ENCODE measurements at places on chromosomes 12 and 14.

- peak; percentile 35 for DNase-seq
Measured at GRCh38 chr12:6821591-6822425, at the start of gene GPR162. Gene GPR162, plus strand, starts transcription at chr12:6821821. Its CDS starts 2,078 bp downstream, at chr12:6823899.

GRCh38 chr14:89270439-89271227 is 146.4 kb downstream of the FOXN3 start:
- no peak for DNase-seq

DNA sequence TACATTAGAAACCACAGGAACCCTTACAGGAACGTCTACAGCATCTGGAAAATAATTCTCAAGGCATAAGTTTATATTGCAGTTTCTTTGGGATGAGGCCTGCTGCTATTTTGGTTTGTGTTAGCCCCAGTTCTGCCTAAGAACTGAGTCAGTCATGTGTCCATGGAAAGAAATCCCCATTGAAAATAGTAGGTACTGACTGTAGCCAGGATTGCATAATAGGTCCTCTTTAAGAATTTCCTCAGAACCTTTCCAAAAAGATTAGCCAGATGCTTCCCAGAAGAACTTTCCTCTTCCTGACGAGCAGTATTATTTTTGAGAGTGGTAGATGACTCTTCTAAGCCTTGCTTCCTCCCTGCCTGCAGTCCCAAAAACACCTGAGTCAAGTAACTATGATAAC is 52.6 kb downstream of the RASSF8 start:
- peak; percentile 90 for DNase-seq

- no peak for DNase-seq
Measured at GRCh38 chr12:116248930-116249329, 28.6 kb downstream of the MED13L start.

DNA sequence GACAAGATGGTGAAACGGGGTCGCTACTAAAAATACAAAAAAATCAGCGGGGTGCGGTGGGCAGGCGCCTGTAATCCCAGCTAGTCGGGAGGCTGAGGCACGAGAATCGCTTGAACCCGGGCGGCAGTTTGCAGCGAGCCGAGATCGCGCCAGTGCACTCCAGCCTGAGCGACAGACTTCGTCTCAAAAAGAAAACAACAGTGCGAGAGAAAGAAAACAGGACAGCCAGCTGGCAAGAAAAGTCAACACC is 633 bp upstream of the RNU4-2 start:
- DNase-seq = no peak

GRCh38 chr12:5309654-5310053 is 122.3 kb upstream of the NTF3 start:
- DNase-seq = no peak

GRCh38 chr12:103844305-103844704 is 3.3 kb upstream of the NT5DC3 start:
- DNase-seq = no peak

- DNase-seq = no peak
Measured at GRCh38 chr12:31525496-31526157, 65.3 kb downstream of the DENND5B start.

GRCh38 chr12:117187421-117187820 is 2.8 kb downstream of the FBXO21 start:
- DNase-seq = no peak

DNA sequence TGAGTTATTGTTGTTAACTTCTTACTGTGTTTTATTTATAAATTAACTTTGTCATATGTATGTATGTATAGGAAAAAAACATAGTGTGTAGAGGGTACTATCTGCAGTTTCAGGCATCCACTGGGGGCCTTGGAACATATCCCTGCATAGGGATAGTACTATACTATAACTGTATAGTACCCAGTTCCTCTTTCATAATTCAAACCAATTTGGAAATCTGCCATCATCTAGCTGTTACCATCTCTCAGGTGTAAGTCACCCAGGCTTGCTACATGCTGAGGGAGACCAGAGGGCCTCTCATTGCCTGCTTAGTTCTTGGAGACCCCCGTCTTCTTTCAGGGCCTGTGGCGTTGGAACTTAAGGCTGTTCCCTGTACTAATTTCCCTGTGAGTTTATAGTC is 12.9 kb upstream of the DCD start:
- no peak for DNase-seq

- DNase-seq = peak; percentile 25
Measured at GRCh38 chr12:116539361-116539771, 19.8 kb upstream of the MAP1LC3B2 start.

GRCh38 chr12:118061873-118062843 is 1.2 kb upstream of the WSB2 start:
- peak; percentile 48 for DNase-seq

DNA sequence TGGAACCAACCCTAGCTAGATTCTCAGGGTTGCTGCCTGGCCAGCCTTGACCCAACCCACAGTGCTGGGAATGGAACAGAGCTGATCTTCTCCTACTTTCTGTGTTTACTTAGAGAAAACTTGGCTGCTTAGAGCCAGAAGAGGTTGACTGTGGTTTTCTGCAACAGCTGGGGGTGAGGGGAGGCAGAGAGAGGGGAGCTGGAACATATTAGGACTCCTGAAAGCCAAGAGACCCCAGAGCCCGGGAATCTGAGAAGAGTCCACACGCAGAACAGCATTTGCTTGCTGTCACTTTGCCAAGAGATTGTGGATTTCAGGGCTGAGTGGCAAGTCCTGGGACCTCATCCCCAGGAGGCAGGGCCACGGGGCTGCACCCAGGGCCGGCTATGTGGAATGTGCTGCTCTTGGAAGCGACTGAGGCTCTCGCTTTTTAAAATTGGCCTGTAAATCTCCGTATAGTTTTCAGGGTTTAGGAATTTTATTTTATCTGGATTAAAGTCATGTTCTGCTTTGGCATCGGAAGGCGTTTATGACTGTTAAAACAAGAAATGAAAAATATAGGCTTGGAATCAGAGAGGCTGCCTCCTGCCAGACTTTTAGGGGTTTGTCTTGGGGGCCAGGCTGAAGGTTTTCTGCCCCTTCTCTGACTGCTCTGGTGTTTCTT is 22.3 kb upstream of the MED13L start:
- DNase-seq = peak; percentile 46

- no peak for DNase-seq
Measured at GRCh38 chr14:37864128-37864527, 268.7 kb downstream of the TTC6 start.

GRCh38 chr12:93154753-93155480 is 222.8 kb upstream of the NUDT4 start:
- DNase-seq = no peak

DNA sequence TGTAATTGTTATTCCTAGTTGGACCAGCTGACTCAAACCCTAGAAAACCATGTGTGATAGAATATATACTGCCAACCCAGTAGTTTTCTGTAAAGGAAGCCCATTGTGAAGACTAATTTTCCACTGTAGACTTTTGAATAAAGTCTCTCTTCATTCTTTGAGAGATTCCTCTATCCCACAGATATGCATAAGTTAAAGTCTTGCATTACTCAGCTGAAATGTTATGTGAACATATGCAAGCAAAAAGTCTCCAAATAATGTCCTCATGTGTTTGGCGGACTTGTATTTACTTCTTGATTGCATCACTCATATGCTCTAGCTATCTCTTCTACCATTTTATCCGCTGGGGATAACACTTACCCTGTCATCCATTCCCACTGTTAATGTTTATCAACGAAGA is 35.1 kb upstream of the OTOGL start:
- peak; percentile 33 for DNase-seq

GRCh38 chr14:73740618-73741326 is 26.6 kb upstream of the PNMA1 start:
- peak; percentile 79 for DNase-seq

DNA sequence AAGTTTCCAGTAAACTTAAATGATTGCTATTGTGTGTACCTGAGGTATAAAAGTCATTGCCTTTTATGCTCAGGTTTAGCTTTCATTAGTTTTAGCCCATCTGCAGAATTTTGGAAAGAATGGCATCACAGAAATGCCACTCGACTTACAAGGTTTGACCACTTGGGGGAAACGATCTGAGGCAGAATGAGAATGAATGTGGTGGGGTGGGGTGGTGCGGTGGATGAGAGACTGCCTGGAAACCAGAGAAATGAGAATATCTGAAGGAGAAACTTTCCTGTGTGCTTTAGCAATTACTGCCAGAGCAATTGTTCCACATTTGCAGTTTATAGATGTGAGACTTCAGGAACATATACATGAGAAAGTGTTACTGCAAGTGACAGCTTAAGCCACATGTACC is 225.4 kb upstream of the PDE3A start:
- no peak for DNase-seq

GRCh38 chr14:93056840-93057585 is 58.7 kb downstream of the ITPK1 start:
- DNase-seq = peak; percentile 54

DNA sequence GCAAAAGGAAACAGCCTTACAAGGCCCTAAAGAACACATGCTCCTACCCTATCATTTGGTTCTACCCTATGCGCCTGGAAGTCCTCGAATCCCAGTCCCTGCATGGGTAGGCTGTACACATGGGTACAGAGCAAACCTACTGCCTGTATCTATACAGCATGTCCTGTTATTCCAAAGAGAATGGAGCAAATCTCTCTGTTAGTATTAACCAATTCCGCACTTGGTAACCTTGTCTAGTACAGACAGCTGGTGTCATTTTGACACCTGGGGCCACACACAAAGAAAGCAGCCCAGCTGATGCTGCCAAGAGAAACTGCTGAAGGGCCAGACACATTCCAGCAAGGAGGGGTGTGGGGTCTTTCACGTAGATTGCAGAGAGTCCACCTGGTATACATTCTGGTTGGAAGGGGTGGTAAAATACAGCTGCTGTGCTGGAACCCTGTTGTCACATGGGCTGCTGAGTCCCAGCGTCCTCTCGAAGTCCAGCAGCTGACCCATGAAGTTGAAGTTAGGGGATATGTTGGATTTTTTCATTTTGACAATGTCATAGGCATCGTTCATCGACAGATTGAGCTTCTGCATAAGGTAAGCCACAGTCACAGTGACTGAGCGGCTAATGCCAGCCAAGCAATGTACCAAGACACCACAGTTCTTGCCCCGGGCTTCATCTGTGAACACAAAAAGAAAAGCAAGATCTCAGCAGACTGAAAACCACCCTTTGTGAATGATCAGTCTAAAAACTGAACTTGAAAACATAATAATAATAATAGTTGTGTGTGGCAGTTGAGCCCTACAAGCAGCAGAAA is 3.2 kb downstream of the DUSP6 start:
- no peak for DNase-seq

- peak; percentile 42 for DNase-seq
Measured at GRCh38 chr12:77236066-77236465, 170.7 kb upstream of the E2F7 start.

DNA sequence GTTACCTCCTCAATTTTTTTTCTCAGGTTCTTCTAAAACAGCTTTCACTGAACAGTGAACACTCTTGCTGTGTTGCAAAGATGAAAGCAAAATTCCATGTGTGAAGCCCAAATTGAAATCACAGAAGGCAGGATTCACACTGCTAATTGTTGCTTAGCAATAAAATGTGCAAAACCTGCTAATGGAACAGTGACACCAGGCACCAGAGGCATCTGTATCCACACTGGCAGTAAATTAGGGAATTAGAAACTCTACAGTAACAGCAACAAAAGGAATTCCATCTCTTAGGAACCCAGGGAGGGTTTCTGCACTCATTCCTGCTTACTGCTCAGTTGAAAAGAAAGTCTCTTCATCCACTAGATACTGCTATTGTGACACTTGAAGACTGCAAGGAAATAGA is 202.3 kb downstream of the GXYLT1 start:
- no peak for DNase-seq

GRCh38 chr14:29671034-29671433 is 256.6 kb downstream of the PRKD1 start:
- peak; percentile 73 for DNase-seq

DNA sequence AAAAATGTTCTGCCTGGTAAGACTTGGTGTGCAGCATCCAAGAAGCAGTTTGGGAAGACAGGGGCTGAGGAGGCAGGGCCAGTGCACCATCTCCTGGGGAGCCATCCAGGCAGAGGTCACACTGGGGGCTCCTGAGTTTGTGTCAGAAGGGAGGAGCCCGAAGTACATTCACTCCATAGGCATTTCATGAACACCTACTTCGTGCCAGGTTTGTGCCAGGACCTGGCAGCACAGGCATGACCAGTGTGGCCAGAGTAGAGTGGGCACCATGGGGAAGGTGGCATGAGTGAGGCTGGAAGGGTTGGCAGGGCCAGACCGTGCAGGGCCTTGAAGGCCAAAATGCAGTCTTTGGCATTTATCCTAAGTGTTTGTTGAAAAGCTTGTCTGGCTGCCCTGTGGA is 86.5 kb upstream of the RIN3 start:
- DNase-seq = no peak

GRCh38 chr14:34592623-34593022 is 37.3 kb downstream of the SNX6 start:
- no peak for DNase-seq

DNA sequence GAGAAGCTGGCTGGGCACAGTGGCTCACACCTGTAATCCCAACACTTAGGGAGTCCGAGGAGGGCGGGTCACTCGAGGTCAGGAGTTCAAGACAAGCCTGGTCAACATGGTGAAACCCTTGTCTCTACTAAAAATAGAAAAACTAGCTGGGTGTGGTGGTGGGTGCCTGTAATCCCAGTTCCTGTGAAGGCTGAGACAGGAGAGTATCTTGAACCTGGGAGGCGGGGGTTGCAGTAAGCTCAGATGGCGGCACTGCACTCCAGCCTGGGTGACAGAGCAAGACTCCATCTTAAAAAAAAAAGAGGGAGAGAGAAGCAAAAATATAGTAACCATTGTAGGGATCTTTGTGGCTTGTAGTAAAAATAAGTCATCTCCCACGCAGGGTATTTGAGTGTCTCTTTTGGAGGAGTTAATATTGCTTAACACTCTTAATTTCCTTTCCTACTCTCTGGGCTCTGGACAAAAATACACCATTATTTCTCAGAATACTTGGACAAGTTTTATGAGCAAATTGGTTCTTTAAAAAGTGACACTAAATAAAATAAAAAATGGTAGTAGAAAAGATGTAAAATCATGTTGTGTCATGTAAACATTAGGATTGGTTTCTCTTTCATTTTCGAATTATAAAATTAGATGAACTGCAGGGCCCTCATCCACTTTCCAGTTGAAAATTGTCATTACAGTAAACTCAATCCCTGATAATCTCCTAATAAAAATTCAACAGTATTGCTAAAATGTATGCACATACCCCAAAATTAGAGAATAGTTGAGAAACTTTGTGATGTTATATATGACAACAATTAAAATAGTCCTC is 61.1 kb upstream of the C12orf71 start:
- no peak for DNase-seq

DNA sequence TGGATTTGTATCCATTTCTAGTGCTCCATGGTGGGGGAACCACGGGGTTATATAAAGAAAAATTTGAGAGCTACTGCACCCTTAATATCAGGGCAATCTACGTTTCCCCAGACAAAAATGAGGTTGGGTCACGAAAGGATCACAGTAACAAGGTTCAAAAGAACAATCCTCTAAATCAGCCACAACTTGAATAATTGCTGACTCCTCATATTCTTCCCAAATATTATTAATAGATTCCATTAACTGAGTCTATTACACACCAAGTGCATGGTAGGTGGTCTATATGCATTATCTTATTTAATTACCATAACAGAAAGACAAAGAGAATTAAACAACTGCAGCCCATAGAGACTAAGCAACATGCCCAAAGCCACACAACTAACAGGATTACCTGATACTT is 438.2 kb downstream of the ETNK1 start:
- DNase-seq = no peak
